LoVo (cell line): ENCODE measurements at places on chromosomes 3 and 15.

DNA sequence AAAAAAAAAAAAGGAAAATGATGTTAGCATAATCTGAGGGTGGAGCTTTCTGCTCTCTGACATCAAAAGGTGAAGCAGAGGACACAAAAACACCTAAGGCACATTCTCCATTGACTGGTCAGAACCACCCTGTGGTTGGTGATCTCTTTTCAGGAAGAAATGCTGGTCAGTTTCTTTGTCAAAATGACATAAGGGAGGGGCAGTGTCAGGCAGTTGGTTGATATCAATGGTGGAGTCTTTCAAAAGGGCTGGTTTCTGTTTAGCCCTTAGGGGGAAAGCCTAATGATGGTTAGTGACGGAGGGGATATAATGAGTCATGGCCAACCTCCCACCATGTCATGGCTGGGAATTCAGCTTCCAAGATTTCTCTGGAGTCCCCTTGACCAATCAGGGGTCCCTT is 185.9 kb upstream of the GBE1 start:
- no peak for DNase-seq

DNA sequence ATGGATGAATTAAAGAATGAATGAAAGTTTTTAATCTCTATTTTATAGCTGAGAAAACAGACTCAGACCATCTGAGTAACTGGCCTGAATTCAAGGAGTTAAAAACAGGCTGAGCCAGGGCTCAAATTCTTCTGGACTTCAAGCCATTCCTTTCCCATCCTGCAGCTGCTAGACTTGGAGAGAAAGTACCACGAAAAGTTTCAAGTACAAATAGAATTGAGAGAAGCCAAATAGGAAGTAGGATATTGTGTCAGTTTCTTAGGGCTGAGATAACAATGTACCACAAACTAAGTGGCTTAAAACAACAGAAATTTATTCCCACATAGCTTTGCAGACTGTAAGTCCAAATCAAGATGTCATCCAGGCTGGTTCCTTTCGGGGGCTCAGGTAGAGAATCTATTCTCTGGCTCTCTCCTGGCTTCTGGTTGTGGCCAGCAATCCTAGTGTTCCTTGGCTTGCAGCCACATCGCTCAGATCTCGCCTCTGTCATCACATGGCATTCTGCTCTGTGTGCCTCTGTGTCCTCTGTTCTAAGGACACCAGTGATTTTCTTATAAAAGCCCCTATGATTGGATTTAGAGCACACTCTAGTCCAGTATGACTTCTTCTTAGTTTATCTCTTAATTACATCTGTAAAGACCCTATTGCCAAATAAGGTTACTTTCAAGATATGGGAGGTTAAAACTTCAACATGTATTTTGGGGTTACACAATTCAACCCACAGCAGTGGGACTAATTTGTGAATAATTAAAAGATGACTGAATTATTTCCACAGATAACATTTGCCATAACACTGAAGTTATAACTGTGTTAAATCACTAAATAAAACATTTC is 25.7 kb upstream of the GOLIM4 start:
- no peak for DNase-seq

GRCh38 chr15:78073046-78073787 is 4.3 kb downstream of the TBC1D2B start:
- no peak for DNase-seq

DNA sequence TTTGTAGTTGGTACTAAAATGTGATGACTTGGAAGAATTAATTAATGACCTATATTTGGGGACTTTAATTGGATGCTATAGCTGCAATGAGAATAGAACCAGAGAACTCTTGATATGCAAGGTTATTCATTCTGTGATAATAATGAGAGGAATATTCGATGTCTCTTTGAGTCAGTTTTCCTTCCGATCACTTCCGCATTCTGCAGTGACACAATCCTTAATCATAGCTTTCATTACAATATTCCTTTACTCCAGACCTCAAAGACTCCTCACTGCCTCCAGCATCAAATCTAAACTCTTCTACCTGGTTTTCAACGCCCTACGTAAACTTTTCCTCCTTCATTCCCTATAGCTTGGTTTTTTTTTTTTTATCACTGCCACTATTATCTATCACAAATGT is 21.6 kb downstream of the B3GNT5 start:
- DNase-seq = no peak
